Neural crest cell (in vitro differentiated cells): ENCODE measurements at places on chromosomes 4 and X. TPM values are rescaled to one million over a fixed set of nuclear protein-coding genes. Genes with fewer than 3 reads are reported as not detected.

DNA sequence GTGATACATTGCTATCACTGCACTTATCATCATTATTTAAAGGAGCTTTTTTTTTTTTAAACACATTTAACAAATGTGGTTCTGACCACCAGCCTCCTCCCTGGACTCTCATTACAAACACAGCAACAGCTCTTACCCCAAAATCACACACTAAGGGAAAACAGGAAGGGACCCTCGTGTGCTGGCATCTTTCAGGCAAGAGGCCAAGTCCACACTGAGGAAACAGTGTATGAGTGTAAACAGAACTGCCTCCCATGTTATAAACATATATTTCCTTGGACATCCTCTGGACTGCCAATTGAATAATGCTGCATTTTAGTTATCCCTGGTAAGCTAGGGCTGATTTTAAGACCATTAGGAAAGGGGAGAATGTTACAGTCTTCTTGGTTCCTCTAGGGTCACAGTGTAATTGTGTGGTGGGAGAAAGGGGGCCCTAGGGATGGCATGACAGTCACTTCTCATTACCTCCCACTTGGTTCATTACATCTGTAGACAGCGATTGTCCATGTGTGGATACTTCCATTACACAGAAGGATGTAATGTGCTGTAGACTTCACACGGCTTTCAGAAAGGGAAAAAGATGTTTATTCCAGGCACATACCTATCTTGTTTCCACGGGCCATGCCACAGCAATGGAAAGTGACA is 244.6 kb upstream of the TET2 start:
- H3K4me3 ChIP-seq, result no peak overlapping the region
- H3K36me3 ChIP-seq, result no peaks in the 10 kb centered on the region
- H3K27me3 ChIP-seq, result no peaks in the 10 kb centered on the region

DNA sequence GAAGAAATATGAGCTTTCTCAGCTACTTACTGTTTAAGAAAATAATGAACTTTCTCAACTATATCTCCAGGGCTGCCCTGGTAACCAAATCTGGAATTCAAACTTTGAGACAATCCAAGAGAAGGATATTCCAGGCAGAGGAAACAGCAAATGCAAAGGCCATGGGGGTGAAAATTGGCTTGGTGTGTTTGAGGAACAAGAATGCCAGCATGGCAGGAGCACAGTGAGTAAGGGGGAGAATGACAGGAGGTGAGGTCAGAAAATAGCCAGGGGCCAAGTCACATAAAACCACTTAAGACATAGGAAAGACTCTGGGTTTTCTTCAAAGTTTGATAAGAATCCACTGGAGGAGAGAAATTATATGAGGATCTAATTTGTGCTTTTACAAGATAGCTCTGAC is 27.2 kb upstream of the BTC start:
- H3K4me1 ChIP-seq, result no peaks in the 10 kb centered on the region
- H3K27me3 ChIP-seq, result no peaks in the 10 kb centered on the region
- no peak for DNase-seq
- H3K36me3 ChIP-seq, result no peaks in the 10 kb centered on the region
- no peak overlapping the region for H3K27ac ChIP-seq

- no peak for DNase-seq
- H3K4me1 ChIP-seq, result no peaks in the 10 kb centered on the region
- H3K27me3 ChIP-seq, result no peaks in the 10 kb centered on the region
- peak overlapping the region; percentile 25 for H3K27ac ChIP-seq
- no peak overlapping the region for H3K4me3 ChIP-seq
- peaks cover 3% of the 10 kb centered on the region for H3K36me3 ChIP-seq
Observed at GRCh38 chrX:30981968-30982367, 89.9 kb downstream of the FTHL17 start.

KCNE5 gene
- 1.9 TPM in 2 replicates for total RNA-seq

PLK4 gene
- 49.6 and 54.4 TPM in 2 replicates for total RNA-seq

CXCL11 gene
- not detected in 2 replicates for total RNA-seq

SYN1 gene
- 4.5 and 4.9 TPM in 2 replicates for total RNA-seq
